ENCODE measurements at places on chromosomes 4 and X. TPM values are rescaled to one million over a fixed set of nuclear protein-coding genes. Genes with fewer than 3 reads are reported as not detected.

Gene GRIA3
- total RNA-seq: not detected

Gene LUZP4
- not detected for total RNA-seq

Gene ATP6AP1
- total RNA-seq: 83.6 TPM

Gene GASK1B
- 200 TPM for total RNA-seq

Gene VCX
- not detected for total RNA-seq

Gene PARM1
- total RNA-seq: 0.33 TPM

Gene ADH1B
- not detected for total RNA-seq

Gene ZDHHC15
- 0.33 TPM for total RNA-seq

Gene RADX
- total RNA-seq: under 0.01 TPM

Gene BEX1
- not detected for total RNA-seq

Gene NEXMIF
- not detected for total RNA-seq

Gene ZAR1
- total RNA-seq: 0.19 TPM

Gene POU4F2
- total RNA-seq: not detected

Gene ARSD
- total RNA-seq: 27.4 TPM

Gene ATOH1
- total RNA-seq: not detected

Gene DCAF4L1
- 0.19 TPM for total RNA-seq

Gene ZNF182
- total RNA-seq: 2.6 TPM

Gene IL2
- total RNA-seq: not detected

Gene TMEM154
- total RNA-seq: 5.6 TPM

Gene CTAG1B
- not detected for total RNA-seq

Gene MAGED4B
- total RNA-seq: 12.4 TPM

Gene ANXA10
- total RNA-seq: not detected

Gene CTAG1A
- not detected for total RNA-seq

Gene PPP2R2C
- 0.10 TPM for total RNA-seq

Gene RPA4
- 4.5 TPM for total RNA-seq

Gene DUSP9
- total RNA-seq: 0.33 TPM

Gene CPLX1
- total RNA-seq: 0.33 TPM

Gene GAGE1
- not detected for total RNA-seq

Gene NPFFR2
- not detected for total RNA-seq

Gene NRK
- total RNA-seq: under 0.01 TPM

Gene SSX2
- not detected for total RNA-seq

Gene RBMXL3
- not detected for total RNA-seq

Gene AGTR2
- total RNA-seq: not detected

Gene TLR10
- total RNA-seq: not detected

Gene PSAPL1
- not detected for total RNA-seq

Gene RHOXF2B
- not detected for total RNA-seq

Gene AMER1
- total RNA-seq: 2.9 TPM

Gene PASD1
- not detected for total RNA-seq

Gene AKAP14
- not detected for total RNA-seq

Gene EDA2R
- total RNA-seq: 7.5 TPM

Gene ACTRT1
- not detected for total RNA-seq

Gene NDUFB11
- 45.4 TPM for total RNA-seq

Gene SSX2B
- not detected for total RNA-seq

Gene SERPINA7
- total RNA-seq: not detected

Gene PACRGL
- 17.0 TPM for total RNA-seq

Gene RASL11B
- total RNA-seq: not detected

Gene DCX
- not detected for total RNA-seq

Measured in vein endothelial cell (primary cell).